ENCODE measurements at places on chromosomes 6 and 20.

DNA sequence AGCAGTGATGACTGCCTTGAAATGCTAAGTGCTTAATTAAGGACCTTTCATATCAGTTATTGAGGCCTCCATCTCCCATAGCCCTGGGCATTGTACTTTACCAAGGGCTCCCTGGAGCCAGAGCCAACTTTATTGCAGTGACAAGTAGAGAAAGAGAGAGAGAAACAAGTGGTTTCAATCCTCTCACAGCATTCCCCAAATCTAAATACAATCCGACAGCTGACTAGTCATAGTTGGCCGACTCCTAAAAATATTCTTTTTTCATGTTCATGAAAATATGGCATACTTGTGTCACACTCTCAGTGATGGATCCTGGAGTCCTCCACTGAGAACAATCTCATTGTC, 127.0 kb upstream of the TFAP2D start:
- no peak for DNase-seq

GRCh38 chr20:32465092-32465900, 107.2 kb downstream of the ASXL1 start:
- DNase-seq, result no peak

- no peak for DNase-seq
Observed at GRCh38 chr20:62388839-62389600, 2.1 kb downstream of the RPS21 start.

- no peak for DNase-seq
Observed at GRCh38 chr6:6402006-6402405, 81.5 kb upstream of the F13A1 start.

- no peak for DNase-seq
Observed at GRCh38 chr20:38970302-38970701, 8.2 kb downstream of the DHX35 start.

DNA sequence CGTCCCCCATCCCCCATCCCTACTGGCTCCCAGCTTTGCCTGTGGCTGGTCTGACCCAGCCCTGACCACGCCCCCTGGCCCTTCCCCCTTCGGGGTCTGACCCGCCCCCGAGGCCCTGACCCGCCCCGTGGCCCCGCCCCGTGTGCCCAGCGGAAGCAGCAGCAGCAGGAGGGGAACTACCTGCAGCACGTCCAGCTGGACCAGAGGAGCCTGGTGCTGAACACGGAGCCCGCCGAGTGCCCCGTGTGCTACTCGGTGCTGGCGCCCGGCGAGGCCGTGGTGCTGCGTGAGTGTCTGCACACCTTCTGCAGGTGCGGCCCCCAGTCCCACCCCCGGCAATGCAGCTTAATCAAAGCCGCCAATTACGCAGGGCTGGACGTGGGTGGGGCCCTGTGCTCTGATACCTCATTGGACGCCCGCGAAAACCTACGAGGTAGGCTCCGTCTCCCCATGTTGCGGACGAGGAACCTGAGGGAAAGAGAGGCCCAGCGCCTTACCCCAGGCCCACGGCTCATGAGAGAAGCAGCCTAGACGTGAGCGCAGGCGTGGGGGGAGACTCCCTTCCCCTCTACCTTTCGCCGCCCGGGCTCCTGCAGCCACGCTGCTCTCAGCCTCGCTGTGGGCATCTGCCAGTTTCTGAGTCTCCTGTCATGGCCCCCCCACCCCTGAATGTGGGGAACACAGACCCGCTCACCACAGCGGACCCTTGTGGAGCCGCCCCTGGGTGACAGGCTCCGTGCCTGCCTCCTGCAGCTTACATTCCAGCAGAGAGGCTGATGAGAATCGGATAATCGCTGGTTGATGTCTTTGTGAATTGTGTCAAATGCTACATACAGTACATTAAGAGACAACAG, 12.8 kb downstream of the RBCK1 start:
- DNase-seq, result no peak

DNA sequence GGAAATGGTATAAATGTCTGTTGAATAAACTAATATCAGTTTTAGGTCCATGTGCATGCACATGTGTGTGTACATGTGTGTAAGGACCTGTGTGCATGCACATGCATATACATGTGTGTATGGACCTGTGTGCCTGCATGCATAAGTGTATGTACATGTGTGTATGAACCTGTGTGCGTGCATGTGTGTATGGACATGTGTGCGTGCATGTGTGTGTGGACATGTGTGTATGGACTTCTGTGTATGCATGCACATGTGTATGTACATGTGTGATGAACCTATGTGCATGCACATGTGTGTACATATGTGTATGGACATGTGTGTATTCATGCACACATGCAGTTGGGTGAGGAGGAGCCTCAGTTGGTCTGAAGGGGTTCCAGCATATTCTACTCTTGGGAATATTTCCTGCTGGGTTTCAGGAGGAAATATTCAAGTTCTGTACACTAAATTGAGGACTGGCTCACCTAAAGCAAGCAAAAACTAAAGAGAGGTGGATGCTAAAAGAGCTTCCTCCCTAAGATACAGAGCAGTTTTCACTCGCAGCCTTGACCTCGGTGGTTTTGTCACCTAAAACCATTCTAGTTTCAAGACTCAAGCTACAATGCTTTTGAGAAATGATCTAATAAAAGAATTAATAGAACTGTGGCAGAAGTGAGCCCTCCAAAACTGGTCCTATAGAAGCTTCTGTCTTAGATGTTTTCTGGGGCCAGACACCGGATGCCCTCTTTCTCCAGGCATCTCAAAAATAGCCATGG, 742.8 kb downstream of the MAFB start:
- DNase-seq, result no peak

- DNase-seq, result no peak
Observed at GRCh38 chr6:105178110-105178509, 1.7 kb downstream of the POPDC3 start.

GRCh38 chr6:34390531-34391472, 1.7 kb downstream of the NUDT3 start:
- DNase-seq, result no peak

GRCh38 chr6:900716-901605, 208.0 kb upstream of the EXOC2 start:
- no peak for DNase-seq

GRCh38 chr6:6676910-6677441, 88.5 kb downstream of the LY86 start:
- peak; percentile 72 for DNase-seq

DNA sequence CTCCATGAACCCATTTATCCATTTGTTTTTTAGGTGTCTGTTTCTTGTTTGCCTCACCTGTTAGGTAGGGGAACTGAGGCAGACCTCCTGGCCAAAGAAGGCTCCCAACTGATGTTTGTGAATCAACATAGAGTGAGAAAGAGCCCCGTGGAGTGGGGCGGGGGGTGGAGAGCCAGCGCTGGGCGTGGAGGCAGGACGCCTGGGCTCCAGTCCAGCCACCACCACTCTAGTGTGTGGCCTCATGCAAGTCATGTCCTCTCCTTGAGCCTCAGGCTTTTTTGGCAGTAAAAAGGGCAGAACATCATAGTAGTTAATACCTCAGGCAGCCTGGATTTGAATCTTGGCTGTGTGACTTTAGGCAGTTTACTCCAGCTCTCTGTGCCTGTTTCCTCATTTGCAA, 42.2 kb upstream of the SCRT2 start:
- no peak for DNase-seq

DNA sequence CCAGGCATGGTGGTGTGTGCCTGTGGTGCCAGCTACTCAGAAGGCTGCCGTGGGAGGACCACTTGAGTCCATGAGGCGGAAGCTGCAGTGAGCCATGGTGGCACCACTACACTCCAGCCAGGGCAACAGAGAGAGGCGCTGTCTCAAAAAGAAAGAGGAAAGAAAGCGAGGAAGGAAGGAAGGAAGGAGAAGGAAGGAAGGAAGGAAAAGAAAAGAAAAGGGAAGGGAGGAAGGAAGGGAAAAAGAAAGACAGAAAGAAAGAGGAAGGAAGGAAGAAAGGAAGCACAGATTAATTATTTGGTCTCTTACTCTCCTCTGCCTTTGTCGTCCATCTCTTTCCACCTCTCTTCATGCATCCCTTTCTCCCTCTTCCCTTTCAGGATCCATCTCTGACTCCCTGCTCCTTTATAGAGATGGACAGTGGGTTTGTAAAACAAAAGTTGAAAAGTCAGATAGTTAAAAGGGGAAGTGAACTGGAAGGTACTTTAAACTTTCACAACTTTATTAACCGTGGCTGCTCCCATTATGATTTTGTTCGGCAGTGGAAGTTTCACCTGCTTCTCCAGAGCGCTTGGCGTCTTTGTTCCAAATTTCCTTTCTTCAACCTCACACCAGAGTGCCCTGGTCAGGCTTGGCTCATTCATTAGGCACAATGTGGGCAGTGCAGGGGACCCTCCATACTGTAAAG, 1.5 kb downstream of the HLA-DQA1 start:
- DNase-seq, result no peak

DNA sequence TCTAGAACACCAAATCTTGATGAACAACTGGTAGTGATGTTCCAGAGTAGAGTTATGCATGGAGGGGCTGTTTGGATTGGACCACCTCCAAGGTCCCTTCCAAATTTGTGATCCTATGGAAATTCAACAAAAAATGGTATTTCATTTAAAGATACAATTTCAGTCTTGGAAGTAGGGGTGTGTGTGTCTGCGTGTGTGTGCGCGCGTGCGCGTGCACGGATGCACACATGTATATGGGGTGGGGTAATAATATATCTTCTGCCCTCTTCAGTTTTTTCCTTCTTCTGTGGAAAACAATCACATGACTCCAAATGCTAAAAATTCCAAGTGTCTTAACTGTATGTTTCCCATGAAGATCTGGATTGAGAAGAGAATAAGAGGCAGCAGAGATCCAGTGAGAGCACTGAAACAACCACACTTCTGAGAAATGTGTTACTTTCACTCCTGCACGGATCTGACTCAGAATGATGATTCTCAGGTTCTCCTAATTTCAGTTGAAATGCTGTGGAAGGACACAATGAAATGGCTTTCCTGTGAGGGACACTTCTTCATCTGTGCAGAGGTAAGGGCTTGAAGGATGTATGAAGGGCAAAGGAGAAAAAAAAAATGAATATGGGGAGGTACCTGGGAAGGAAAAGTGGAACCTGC, 10.6 kb upstream of the IL17F start:
- no peak for DNase-seq

DNA sequence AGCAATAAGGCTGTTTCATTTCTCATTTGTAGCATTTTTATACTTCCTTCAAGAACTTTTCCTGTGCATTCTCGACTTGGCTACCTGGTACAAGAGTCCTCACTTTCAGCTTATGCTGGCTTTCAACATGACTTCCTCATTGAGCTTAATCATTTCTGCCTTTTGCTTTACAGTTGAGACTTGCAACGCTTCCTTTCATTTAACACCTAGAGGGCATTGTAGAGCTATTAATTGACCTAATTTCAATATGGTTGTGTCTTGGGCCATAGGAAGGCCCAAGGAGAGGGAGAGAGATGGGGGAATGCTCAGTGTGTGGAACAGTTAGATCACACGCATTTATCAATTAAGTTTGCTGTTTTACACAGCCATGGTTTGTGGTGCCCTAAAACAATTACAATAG, 37.2 kb downstream of the SLC22A2 start:
- no peak for DNase-seq

Measured in stimulated activated CD4-positive, alpha-beta T cell treated with anti-CD3 and anti-CD28 coated beads, Interleukin-4, amount 100 ng/mL, for 4 hours (primary cell).